Mammary epithelial cell (primary cell): ENCODE measurements at places on chromosomes 1 and 21. TPM values are rescaled to one million over a fixed set of nuclear protein-coding genes. Genes with fewer than 3 reads are reported as not detected.

GRCh38 chr1:169513208-169513607 is 27.5 kb upstream of the SLC19A2 start:
- no peak for DNase-seq

DNA sequence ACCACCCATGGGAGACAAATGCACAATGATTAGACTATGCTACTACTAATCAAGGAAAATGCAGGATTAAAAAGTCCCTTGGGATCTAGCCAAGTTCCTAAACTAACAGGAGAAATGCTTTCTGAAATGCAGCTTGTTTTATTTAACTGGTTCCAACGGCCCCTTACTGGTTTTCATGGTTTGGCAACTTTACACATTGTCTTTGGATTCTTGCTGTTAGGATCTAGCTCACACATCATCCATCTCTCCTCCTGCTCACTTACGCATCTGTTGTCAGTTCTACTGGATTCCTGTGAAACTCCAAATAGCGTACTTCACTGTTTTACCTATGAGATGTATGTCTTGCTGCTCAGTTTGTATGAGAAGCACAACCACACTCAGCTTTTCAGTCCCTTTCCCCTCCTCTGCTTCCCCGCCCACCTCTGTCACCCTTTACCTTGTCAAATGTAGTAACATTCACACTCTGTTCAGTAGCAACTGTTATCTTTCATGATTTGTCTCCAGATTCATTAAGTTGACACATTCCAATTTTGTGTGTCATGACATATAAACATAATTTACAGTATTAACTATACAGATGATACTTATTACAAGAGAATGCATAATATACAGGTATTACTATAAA is 130.1 kb downstream of the SIM2 start:
- no peak for DNase-seq

S100A7 gene
- polyA plus RNA-seq: 1.1 TPM

DNA sequence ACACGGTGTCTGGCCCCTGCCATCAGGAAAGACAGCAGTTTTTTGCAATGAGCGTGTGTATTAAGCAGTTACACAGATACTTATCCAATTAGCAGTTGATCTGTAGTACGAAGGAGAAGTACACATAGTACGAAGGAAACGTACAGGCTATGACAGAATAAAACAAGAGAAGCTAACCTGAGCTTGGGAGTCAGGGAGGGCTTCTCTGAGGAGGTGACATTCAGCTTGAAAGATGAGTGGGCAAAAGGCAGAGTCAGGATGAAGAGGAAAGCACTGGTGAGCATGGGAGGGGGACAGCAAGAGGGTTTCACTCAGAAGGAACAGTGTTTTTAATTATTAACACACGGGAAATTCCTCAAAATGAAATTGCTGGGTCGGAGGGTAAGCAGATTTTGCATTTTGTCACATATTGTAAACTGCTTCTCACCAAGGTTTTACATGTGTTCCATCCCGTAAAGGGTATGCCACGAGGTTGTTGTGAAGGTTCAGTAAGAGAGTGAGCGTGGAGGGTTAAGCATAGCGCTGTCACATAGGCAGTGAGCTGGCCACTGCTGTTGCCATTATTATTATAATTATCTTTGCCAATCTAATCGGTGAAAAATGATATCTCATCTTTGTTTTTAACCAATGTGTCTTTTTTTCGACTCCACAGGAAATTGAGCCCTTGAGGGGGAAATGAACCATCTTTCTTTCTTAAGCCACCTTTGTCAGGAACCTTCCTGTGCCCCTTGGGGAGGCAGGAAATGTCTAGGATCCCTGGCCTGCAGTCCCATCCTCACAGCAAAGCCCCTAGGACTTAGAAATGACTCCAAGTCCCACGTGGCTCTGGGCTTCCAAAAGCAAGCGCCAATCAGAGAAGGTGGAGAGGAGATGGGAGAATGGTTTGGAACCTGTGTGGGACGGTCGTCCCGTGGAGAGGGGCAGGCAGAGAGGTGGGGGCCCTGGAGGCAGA is 47.3 kb upstream of the POU3F1 start:
- no peak for DNase-seq

DNA sequence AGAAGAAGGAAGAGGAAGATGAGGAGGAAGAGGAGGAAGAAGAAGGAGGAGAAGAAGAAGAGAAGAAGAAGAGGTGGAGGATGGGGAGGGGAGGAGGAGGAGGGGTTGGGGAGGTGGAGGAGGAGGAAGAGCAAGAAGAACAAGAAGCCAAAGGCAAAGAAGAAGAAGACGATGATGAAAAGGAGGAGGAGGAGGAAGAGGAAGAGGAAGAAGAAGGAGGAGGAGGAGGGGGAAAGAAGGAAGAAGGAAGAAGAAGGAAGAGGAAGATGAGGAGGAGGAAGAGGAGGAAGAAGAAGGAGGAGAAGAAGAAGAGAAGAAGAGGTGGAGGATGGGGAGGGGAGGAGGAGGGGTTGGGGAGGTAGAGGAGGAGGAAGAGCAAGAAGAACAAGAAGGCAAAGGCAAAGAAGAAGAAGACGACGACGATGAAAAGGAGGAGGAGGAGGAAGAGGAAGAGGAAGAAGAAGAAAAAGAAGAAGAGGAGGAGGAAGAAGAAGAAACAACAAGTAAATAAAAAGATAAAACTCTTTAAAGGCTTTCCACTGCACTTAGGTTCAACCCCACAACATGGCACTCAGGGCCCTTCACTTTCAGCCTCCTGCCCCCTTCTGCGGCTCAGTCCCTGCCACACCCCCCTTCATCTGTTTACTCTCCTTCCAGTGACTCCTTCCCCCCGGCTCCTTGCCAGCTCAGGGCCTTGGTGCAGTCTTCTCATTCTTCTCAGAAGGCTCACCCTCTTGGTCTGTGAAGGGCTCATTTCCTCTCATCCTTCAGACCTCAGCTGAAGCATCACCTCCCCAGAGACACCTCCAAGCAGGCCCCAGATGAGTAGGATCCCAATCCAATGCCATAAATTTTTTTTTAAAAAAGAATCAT is 114.0 kb downstream of the KCNN3 start:
- no peak for DNase-seq

GJB5 gene
- 268 TPM for polyA plus RNA-seq

OR2AK2 gene
- polyA plus RNA-seq: not detected

DNA sequence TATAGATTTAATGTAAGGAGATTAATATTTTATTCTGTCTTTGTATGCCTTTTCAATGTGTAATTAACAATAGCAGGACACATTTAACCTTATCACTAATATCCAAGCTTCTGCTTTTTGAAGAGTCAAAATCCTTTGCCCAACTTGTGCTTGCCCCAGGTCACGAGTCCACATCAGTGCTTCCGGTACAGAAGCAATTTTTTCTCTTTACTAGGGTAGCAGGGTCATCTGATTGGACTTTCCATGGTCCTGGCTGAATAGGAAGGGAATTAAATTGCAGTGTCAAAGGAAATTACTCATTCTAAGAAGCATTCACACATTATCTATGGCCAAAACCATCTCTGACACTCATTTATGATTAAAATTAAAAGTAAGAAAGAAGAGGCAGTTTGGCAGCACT is 460.5 kb upstream of the ADGRL2 start:
- DNase-seq: no peak

LMX1A gene
- not detected for polyA plus RNA-seq

CD164L2 gene
- polyA plus RNA-seq: 1.4 TPM

DNA sequence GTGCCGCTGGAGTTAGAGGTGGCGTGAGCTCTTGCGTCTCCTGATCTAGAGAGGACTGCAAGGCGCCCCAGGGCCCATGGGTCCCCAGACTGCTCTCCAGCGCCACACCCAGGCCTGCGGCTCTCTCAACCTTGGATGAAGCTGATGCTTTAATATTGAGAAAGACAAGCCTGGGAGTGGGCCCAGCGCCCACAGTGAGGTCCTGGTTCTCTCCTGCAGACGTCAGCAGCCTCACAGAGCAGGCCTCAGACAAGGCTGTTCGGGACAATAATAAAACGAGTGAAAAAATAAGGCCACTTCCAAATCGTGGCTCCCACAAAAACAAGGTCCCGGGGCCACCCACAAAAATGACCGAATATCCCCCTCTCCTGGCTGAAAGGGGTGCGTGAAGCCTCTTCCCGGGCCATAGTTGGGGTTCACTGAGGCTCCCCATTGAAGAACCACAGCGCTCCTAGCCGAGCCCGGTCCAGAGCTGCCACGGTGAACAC is 6.0 kb upstream of the DNMT3L start:
- no peak for DNase-seq

RTCA gene
- polyA plus RNA-seq: 27.9 TPM

DNA sequence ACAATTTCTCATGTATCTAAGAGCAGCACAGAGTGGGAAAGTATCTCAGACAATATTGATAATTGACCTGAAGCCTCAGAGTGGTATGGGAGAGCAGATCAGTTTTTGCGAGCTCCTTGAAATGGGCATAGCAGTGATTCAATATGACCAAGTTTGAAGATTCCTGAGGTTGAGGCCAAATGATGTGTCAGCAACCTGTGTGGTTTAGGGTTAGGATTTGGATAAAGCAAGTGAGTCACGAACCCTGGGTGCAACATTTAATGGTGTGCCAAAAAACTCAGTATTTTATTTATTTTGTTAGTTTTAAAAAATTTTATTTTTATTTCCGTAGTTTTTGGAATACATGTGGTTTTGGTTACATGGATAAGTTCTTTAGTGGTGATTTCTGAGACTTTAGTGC is 92.5 kb upstream of the C21orf91 start:
- peak; percentile 86 for DNase-seq

GRCh38 chr1:56336982-56337381 is 242.4 kb downstream of the PLPP3 start:
- no peak for DNase-seq

SLAMF7 gene
- polyA plus RNA-seq: 3.0 TPM

GRCh38 chr1:190679983-190680382 is 202.3 kb upstream of the BRINP3 start:
- peak; percentile 1 for DNase-seq

PLPP3 gene
- polyA plus RNA-seq: 2.4 TPM

- no peak for DNase-seq
Observed at GRCh38 chr1:62234688-62235087, 40.0 kb downstream of the L1TD1 start.

DNA sequence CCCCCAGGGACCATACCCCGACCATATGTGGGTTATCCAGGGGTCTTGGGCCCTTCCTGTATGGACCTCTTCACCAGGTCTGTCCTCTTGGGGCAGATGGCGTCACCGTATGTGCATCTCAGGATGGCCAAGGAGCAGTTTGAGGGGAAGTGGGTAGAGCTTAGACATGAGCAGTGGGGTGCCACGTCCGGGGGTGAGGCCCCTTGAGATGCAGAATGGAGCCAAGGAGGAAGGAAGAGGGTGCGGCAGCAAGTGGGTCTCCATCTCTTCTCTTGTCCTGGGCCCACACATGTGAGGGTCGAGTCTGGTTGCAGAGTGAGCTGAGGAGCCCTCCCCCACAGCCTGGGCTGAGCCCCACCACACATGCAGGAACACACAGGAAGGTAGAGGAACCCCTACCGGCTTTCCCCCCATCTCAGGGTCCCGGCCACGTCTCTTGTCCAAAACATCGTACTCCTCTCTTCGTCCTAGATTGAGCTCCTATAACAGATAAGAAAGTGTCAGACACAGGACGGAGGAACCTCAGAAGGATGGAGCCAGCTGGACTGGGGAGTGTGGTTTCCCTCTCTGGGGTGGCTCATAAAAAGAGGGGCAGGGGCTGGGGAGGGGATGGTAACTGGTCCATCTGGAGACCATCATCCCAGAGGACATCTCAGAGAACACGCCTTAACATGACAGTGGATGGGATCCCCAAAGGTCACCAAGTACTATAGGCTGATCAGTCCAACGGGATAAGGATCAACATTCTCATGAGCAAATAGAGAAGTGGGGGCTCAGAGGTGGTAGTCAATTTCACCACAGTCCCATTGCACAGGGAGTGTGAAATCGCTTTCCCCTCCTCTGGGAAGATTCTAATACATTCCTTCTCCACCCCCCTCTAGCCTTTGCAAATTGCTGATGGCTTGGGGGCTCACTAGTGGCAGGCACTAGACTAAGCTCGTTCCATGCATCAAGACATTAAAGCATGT is 79.9 kb downstream of the CD247 start:
- DNase-seq: no peak

DNA sequence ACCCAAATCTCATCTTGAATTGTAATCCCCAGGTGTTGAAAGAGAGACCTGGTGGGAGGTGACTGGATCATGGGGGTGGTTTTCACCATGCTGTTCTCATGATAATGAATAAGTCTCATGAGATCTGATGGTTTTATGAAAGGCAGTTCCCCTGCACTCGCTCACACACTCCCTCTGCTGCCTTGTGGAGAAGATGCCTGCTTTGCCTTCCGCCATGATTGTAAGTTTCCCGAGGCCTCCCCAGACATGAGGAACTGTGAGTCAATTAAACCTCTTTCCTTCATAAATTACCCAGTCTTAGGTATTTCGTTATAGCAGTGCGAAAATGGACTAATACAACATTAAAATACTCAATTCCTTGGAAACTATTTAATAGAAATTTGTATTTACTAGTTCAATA is 99.2 kb downstream of the PROX1 start:
- no peak for DNase-seq

DNA sequence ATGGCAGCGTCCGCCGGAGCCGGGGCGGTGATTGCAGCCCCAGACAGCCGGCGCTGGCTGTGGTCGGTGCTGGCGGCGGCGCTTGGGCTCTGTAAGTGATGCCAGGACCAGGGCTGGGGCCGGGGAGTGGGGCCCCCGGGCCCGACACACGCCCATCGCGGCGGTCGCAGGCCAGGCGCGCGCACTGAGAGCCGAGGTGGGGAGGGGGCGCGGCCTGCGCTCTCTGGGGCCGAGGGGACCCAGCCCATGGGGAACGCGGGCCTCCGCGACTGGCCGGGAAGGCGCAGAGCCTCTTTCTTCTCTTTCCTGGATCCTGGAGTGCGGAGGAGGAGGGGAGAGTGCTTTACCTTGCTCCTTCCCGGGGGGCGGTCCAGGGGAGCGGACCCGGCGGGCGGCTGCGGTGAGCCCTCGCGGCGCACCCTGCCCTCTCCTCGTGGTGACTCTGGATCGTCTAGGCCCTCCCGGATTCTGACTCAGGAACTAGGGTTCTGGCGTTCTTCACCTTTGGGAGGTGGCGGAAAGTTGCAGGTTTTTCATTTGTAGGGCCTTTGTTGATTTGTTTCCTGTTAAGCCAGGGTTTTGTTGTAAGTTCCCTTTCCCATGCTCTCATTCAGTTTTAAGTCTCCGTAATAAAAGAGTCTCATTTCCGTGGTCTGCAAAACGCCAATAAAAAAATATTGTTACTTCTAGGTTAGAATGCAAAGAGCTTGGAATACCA is 529 bp downstream of the MPZL1 start:
- DNase-seq: peak; percentile 68

DNA sequence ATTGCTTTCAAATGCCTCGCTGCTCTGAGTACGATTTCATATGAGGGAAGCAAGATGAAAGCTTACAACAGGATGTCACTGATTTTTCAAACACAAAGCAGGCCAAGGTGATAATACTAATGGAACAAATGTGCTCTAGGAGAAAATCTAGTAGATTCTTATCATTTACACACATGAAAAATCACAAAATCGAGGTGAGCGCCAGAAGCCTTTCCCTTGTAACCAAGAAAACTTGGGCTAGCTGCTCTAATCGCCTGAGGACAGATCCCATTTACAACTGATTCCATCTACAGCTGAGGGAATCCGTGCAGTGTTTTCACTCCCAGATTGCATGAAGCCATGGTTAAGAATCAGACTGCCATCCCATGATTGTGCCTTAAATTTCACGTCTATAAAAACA is 117.5 kb downstream of the TM2D1 start:
- DNase-seq: no peak

IL20 gene
- polyA plus RNA-seq: 0.10 TPM
